ENCODE measurements at places on chromosomes 6 and 20.

- DNase-seq, result no peak
Measured at GRCh38 chr6:52102405-52102804, 15.0 kb upstream of the PKHD1 start.

DNA sequence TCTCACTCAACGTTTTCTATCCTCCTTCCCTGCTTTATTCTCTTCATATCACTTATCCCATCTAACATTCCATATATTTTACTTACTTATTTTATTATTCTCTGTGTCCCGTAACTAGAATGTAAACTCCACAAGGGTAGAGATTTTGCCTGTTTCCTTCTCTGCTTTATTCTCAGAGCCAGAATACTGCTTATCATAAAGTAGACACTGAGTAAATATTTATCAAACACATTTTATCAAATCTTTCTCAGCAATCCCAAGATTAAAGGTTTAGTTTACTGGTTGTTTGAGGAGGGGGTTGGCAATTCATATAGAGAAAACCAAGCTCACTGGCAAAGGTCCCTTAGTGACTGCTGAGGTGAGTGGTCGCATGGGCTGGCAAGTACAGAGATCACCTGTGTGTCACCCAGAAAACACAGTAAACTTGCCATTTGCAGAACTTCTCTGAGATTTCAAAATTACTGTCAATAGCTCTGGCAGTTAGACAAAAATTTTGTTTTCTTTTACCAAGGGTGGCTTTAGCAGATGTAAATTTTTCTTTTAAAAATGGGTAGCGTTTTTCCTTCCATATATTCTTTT, 662.4 kb downstream of the UTRN start:
- no peak for DNase-seq

DNA sequence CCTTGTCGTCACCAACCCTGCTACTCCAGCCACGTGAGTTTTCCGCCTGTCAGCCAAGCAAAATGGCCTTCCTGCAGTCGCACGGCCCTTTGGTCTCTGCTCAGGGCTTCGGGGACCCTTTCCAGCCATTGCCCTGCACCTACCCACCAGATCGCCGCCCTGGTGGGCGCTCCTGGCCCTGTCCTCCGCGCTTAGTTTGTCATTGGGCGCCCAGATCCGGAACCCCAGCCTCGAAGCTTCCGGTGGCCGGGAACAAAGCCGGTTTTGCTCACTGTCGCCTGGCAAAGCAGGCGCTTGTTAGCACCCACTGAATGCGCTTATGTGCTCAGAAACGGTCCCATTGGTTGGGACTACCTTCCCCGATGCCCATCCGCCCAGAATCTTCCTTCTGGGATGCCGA, 536 bp downstream of the ZFP57 start:
- DNase-seq, result no peak

GRCh38 chr6:71531841-71532240, 243.2 kb downstream of the OGFRL1 start:
- no peak for DNase-seq

DNA sequence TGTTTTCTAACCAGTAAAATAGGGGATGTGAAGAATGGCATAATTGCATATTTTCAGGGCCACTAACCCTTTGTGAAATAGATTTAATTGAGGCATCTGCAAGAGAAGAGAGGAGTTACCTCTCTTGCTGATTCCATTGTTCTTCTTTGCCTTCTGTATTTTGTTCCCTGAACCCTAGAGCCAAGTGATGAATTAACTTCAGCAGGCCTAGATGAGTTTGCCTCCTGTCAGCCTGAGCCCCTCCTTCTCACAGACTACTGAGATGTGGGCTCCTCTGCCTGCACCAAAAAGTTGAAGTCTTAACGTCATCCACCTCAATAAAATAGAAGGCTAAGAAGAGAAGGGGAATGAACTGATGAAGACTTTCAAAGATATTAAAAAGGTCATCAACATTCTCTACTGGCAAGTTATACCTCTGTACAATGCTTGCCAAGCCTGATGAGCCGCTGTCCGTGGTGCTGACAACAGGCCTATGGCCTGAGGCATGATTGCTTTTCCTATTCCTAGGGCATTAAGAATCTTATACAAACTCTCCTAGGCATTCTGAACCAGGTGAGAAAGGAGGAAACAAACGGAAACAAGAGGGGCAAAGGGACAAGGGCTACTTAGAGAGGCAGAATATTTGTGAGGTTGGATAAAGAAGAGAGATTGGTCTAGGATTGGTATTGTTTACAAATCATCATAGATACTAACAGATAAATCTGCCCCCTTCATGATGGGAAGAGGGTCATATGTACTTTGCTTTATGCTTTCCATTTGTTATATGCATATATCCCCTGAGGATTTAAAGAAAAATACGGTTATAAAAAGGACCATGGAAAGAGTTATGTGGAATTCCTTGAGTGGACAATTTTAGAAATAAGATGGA, 46.8 kb downstream of the CD24 start:
- no peak for DNase-seq

DNA sequence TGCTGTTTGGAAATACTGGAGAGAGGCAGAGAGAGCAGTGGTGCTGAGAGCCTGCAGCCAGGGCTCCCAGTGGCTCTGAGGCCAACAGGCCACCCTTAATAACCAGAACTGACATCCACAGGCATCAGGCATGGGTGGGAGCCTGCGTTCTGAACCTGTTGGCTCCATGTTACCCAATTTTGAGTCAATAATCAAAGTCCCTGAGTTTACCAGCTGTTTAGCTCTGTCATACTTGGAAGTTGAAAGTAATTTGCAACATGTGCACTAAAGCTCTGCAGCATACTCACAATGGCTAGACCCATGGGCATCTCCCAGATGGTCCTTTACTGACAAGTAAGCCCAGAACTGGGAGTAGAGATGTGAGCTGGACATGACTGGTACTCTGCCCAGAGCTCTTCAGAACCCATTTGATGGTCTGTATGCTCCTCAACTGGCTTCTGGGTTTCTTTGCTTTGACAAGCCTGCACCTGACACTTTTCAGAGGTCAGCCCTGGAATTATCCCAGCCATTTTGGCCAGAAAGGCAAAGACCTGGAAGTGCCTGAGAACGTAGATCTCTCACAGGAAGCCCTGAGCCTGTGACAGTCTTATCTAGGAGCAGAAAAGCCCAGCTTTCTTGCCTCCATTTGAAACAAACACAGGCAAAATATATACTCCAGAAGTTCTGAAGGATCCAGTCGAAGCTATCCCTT, 122.4 kb upstream of the CITED2 start:
- no peak for DNase-seq

- no peak for DNase-seq
Measured at GRCh38 chr6:122755901-122756300, 23.6 kb upstream of the FABP7 start.

- no peak for DNase-seq
Measured at GRCh38 chr6:20811109-20811761, 277.0 kb downstream of the CDKAL1 start.

DNA sequence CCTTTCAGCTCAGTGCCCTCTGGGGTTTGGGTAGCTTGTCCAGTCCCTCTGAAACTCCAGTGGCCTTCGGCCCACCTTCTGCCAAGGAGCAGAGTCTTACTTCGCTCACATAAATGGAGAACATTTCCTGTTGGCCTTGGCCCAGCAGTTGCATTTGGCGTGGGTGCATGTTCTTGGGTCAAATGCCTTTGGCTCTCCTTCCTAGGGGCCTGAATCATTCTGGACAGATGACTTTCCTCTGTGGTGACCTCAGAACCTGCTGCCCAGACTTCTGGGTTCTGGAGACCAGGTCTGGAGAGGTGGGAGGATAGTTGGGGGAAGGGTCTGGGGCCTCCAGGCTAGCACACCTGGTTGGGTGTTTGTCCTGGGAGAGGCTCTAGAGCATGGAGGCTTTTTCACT, 29.3 kb downstream of the BCAS4 start:
- no peak for DNase-seq

- no peak for DNase-seq
Measured at GRCh38 chr20:22383156-22383555, 201.2 kb downstream of the FOXA2 start.

- DNase-seq, result no peak
Measured at GRCh38 chr6:132872923-132873322, 58.6 kb downstream of the RPS12 start.

GRCh38 chr6:46815130-46815529, 21.9 kb downstream of the MEP1A start:
- no peak for DNase-seq

GRCh38 chr20:10076126-10077080, 41.6 kb downstream of the ANKEF1 start:
- no peak for DNase-seq

GRCh38 chr6:26224940-26225847, 138.0 kb downstream of the HFE start:
- DNase-seq, result no peak

- no peak for DNase-seq
Measured at GRCh38 chr6:166545156-166546034, 41.1 kb downstream of the RAMACL start.

DNA sequence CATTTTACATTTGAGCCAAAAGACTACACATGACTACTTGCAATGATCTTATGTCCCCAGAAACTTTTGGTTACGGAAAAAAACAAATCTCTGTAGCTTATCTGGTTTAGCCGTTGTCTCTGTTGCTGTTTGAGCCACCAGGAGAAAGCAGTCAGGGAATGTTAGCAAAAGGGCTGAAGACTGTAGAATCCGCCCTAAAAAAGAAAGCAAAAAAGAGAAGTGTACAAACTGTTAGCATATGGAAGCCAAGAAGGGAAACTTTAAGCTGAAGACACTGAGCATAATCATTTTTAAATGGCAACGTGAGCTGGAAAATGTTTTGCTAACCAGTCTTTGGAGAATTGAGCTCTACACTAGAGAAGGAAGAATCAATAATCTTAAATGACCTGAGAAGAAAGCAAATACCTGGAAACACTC, 69.9 kb upstream of the MYLIP start:
- DNase-seq, result no peak

- DNase-seq, result no peak
Measured at GRCh38 chr6:27312950-27313271, 838 bp upstream of the POM121L2 start.

GRCh38 chr20:35006009-35006408, 50.3 kb downstream of the MYH7B start:
- DNase-seq, result no peak

GRCh38 chr6:123393331-123393730, 243.4 kb downstream of the TRDN start:
- no peak for DNase-seq

- DNase-seq, result no peak
Measured at GRCh38 chr20:43229696-43230095, 40.0 kb upstream of the PTPRT start.

GRCh38 chr6:125839471-125839870, 48.7 kb downstream of the NCOA7 start:
- no peak for DNase-seq

DNA sequence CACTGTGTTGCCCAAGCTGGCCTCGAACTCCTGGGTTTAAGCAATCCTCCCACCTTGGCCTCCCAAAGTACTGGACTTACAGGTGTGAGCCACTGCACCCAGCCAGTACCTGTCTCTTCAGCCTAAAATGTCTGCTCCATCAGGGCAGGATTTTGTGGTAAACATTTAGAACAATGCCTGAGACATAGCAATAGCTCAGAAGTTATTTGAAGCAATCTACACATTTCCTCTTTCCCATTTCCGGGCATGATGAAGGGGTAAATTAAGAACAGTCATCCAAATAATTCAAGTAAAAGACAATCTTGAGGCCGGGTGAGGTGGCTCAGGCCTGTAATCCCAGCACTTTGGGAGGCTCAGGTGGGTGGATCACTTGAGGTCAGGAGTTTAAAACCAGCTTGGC, 69.0 kb upstream of the ZNF217 start:
- no peak for DNase-seq

- DNase-seq, result no peak
Measured at GRCh38 chr20:61251529-61252393, at the start of gene CDH4. TSS of gene CDH4 (plus strand) at chr20:61252261.

- no peak for DNase-seq
Measured at GRCh38 chr6:135534773-135535380, 37.3 kb upstream of the AHI1 start.

GRCh38 chr20:46631874-46632446, 19.3 kb downstream of the SLC13A3 start:
- DNase-seq, result no peak

DNA sequence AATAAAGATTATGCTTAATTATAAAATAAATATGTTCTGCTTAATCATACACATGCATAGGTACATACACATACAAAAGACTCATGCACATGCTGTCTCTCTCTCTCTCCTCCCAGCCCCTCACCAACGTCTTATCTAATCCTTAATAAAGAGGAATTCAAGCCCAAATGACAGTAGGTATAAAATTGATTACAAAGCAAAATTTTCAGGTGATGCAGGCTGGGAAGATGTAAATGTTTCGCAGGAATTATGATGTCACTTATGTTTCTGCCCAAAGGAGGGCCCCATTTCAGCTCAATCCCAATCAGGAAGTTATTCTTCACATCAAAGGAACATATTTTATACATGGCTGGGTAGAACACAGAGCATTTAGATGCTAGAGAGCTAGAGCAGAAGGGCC, 284.6 kb upstream of the ID4 start:
- no peak for DNase-seq

DNA sequence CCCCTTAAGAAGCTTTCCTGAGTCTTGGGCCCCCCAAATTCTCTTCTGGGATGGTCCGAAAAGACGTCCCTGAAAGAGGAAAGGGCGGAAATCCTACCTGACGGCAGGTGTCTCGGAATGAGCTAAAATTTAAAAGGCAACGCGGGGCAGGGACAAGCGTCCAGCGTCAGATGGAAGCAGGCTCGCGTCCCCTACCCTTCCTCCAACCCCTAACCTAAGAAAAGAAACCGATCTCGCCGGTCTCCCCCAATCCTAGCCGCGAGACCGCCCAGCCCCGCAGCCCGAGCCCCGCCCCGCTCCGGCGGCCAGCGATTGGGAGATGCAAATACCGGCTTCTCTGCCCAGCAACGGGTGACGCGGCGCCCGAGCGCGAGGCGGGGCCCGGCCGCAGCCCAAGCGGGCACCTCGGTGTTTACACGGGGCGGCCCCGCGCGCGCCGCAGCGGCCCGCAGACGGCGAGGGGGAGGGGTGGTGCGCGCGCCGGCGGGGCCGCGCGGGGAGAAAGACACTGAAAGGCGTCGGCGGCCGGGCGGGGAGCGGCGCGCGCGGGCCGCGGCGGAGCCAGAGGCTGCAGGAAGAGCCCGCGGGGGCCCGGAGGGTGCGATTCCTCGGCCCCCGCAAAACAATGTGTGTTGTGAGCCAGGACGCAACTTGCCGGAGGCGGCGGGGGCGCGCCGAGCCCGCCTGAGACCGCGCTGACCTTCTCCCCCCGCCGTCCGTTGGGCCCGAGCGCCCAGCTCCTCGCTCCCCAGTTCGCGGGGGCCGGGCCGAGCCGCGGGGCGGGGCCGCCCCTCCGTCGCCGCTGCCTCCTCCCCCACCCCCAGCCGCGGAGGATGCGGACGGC, at the start of gene SOX12:
SOX12 (plus strand) TSS at position 508 of the 844 bp plus-strand sequence. CDS start 373 bp downstream, outside the sequence.
- DNase-seq, result peak; percentile 92

- DNase-seq, result no peak
Measured at GRCh38 chr20:13342469-13343242, 121.6 kb downstream of the ISM1 start.

All from central memory CD4-positive, alpha-beta T cell (primary cell).